SK-N-SH (cell line): ENCODE measurements at places on chromosomes 2 and 18. TPM values are rescaled to one million over a fixed set of nuclear protein-coding genes. Genes with fewer than 3 reads are reported as not detected.

DNA sequence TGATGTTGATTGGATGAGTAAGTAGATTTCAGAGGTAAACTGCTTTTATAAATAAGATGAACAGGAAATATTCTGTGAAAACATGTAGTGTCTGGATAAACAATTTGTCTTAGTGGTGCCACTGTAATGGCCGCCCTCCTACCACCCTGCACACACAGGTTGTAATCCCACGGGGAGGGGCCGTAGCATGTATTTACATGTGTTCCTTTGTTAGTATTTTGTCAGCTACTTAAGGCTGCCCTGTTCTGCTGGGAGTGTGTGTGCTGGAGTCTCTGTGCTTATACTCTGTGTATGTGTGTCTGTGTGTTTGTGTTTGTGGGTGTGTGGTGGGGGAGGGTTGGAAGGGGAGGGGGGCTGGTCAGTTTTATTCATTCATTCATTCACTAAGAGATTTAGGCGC is 5.1 kb downstream of the TSHZ1 start:
- H3K27me3 ChIP-seq = no peaks in the 10 kb centered on the region
- H3K27ac ChIP-seq = no peak overlapping the region
- H3K36me3 ChIP-seq = no peaks in the 10 kb centered on the region
- H3K4me3 ChIP-seq = no peak overlapping the region
- DNase-seq = no peak
- H3K4me1 ChIP-seq = peaks cover 18% of the 10 kb centered on the region

The STAT4 gene
- 0.12 and 0.19 TPM in 2 replicates for polyA plus RNA-seq

DNA sequence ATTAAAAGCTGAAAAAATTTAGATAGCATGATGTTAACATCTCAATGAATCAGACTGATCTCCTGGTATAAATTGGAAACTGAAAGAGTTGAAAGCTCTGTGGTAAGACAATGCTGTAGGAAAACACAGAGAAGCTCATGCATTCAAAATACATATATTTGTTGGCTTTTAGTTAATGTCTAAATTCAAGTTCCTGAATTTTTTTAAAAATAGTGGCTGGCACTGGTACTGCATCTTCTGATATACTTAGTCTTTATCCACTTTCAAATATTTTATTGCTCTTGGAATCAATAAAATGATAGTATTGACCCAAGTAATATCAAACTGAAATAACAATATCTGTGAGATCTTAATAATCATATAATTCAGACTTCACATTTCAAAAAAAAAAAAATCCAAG is 151.4 kb upstream of the FIGN start:
- H3K27ac ChIP-seq = no peak overlapping the region
- no peak for DNase-seq
- no peaks in the 10 kb centered on the region; the same call in 1 of the 2 replicates for H3K4me1 ChIP-seq
- no peaks in the 10 kb centered on the region for H3K27me3 ChIP-seq
- H3K36me3 ChIP-seq = no peaks in the 10 kb centered on the region

The STK11IP gene
- 22.1 and 22.9 TPM in 2 replicates for polyA plus RNA-seq

DNA sequence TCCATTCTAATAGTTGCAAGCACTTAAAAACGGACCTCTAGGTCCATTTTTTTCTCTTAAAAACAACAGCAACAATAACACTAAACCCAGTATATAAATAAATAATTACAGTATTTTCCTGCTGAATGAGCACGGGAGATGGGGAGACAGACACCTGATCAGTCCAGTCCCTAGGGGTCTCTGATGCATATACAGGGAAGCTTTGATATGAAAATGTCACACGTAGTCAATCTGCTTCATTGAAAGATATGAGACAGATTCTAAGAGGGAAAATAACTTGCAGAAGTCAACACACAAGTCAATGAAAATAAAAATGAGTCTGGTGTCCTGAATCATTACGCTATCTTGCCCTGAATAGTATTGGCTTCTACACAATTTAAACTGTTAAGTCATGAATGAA is 523.3 kb upstream of the SLC8A1 start:
- H3K27me3 ChIP-seq = no peaks in the 10 kb centered on the region
- no peaks in the 10 kb centered on the region for H3K4me1 ChIP-seq
- no peak overlapping the region for H3K4me3 ChIP-seq
- no peak overlapping the region for H3K27ac ChIP-seq

DNA sequence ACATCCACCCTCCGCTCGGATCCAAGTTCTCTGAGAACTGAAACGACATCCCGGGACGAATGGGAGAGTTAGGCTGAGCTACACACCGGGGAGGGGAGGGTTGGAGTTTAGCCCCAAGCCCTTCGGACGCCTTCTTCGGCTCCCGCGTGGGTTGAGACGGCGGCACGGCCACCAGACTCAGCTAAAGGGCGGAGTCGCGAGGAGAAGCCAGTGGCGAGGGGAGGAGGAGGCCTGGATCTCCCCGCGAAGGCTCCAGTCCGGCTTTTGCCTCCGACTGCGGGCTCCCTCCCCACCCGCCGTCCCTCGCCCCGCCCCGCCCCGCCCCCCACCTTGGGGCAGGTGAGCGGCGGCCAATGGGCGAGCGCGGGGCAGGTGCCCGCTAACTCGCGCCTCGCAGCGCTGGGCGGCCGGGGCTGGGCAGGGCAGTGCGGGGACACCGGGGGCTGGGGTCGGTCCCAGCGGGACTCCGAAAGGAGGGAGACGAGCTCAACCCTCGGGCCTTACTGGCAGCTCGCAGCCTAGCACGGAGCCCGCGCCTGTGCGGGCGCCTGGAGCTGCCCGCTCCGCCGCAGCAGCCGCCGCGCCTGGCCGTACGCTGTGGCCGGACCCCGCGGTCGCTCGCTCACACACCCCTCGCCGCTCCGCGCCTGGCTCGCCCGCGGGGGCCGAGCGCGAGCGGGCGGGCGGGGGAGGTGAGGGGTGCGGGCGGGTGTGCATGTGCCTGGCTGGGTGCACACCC is at the start of gene EMX1:
Gene EMX1 (plus strand): TSS at position 382 of the 739 bp plus-strand sequence. CDS start 334 bp downstream, at position 716.
- H3K4me3 ChIP-seq = no peak within 1 kb of the TSS
- H3K27me3 ChIP-seq = peaks cover 92% of the 10 kb centered on the region
- peak; percentile 77 for DNase-seq
- H3K27ac ChIP-seq = no peak within 1 kb of the TSS
- no peaks in the 10 kb centered on the region for H3K36me3 ChIP-seq

DNA sequence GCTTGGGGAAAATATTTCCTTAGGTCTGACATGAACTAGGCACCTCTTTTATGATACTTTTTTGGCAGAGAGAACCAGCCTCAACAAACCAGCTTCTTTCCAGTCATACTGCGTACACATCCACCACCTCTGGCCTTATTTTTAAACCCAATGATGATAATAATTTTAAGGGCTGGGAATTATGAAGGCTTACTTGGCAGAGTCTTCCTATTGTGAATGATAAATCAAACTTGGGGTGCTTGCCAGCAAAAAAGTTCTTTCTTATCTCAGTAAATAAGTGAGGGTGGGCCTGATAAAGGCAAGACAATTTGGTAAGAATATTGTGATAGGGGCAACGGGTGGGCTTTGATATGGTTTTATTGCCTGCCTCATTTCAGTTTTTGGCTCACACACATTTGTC is 1230.2 kb upstream of the ZEB2 start:
- H3K36me3 ChIP-seq = no peaks in the 10 kb centered on the region
- no peaks in the 10 kb centered on the region for H3K27me3 ChIP-seq
- H3K27ac ChIP-seq = no peak overlapping the region
- no peak overlapping the region for H3K4me3 ChIP-seq
- H3K4me1 ChIP-seq = peaks cover 4% of the 10 kb centered on the region; the same call in 1 of the 2 replicates

GRCh38 chr18:32011193-32011592 is 7.4 kb upstream of the RNF125 start:
- H3K36me3 ChIP-seq = no peaks in the 10 kb centered on the region
- H3K27ac ChIP-seq = no peak overlapping the region
- H3K27me3 ChIP-seq = no peaks in the 10 kb centered on the region
- H3K4me3 ChIP-seq = no peak overlapping the region
- DNase-seq = no peak
- no peaks in the 10 kb centered on the region for H3K4me1 ChIP-seq
